Germinal center (tissue), 1 donor: ENCODE measurements at places on chromosomes 3 and 15.

GRCh38 chr15:98567951-98568350 lies 80.4 kb upstream of the IGF1R start:
- no peak for DNase-seq

GRCh38 chr3:59809016-59809415 lies 759.2 kb upstream of the CFAP20DC start:
- no peak for DNase-seq

DNA sequence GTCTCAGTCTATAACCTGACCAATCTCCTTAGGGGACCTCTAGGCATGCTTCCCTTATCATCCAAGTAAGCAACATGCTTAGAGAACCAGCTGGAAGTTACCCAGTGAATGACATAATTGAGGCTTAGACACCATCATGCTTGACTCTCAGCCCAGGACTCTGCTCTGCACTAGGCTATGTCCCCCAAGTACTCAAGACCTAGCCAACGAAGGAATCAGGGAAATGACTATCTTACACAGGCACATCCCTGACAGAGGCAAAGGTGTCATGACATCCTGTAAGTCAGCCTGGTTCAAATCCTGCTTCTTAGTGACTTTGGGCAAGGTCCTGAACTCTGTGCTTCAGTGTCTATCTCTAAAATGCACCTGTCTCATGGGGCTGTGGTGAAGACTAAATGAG lies 24.6 kb upstream of the CELF6 start:
- DNase-seq = no peak

DNA sequence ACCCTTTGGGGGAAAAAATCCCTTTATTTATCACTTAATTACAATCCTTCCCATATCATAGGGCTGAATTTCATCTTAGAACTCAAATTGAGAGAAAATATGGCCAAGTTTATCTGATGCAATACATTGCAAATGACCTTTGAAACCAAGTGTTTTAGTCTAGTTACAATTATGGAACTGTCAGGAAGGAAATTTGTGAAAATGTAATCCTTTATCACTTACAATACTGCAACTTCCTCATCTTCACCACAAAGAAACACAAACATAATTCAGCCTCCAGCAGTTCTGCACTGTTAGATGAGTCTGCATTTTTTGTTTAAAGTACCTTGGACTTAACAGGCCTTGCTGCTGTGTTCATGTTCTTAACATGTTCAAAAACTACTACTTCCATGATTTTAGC lies 4.6 kb downstream of the CCPG1 start:
- no peak for DNase-seq

DNA sequence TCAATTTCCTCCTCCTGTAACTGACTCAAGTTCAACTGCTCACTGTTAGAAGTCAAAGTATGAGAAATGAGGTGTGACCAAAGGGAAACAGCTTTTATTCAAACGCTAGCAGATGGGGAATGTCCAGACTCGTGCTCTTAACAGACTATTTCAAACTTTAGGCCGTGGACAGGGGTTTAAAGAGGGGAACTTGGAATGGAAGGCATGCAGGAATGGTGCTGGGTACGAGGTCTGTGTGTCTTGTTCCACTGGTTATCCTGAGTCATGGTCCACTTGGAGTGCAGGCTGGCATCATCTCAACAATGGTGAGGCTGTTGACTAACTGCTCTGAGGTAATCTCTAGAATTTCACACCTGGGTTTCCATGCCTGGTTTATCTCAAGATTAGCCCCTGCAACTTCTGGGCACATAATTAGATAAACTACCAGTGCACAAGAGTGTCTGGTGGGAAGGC lies 22.9 kb upstream of the DNAAF4 start:
- no peak for DNase-seq

GRCh38 chr3:14246414-14246813 lies 67.8 kb downstream of the LSM3 start:
- DNase-seq = no peak

DNA sequence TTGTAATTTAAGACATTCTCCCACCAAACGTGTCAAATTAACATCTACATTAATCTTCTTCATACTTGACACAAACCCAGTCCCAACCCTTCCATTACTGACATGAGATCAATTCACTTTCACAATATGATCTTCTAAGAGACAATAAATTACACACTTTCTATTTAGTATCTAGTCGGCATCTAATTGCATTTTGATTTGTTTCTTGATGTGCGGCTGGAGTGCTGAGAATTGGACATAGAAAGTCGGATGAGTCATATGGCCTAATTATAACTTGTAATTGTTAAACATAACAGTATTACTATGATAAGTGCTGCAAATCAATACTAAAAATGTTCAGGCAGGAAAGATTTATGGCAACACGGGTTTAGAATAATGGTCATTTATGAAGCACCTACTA lies 78.4 kb upstream of the RORA start:
- DNase-seq = no peak

DNA sequence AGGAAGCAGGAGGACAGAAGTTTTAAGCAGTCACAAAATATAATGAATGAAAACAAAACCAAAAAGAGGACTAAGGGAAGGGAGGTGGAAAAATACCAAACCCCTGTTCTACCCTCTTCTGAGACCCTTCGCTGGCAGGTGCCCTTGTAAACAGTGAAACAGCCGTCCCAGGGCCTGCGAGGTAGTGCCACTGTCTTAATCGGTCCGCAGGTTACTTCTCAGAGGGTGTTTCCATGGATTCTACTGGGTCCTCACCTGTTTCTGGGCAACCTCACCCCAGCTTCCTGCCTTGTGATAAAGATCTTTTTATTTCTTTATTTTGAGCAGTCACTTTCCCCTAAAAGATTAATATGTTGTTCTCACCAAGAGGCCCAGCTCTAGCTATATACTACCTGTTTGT lies 65.3 kb downstream of the SLC30A4 start:
- peak; percentile 24 for DNase-seq

DNA sequence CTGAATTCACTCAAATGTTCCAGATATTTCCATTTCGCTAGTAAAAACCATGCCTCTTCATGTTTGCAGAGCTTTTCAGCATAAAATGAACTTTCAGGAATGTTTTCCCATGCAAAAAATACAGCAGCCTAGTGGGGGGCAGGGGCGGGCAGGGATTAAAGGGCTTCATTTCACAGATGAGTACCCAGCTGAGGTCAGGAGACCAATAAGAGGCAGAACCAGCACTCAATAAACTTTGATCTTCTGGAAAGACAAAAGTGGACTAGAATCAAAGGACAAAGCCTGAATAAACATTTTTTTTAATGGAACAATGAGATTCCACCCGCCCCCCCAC lies 8.0 kb downstream of the KLHL25 start:
- DNase-seq = no peak
